Muscle of leg (tissue), 16 donors: ENCODE measurements at places on chromosomes 2 and 18. TPM values are rescaled to one million over a fixed set of nuclear protein-coding genes. Genes with fewer than 3 reads are reported as not detected.

The SPC25 gene
- total RNA-seq = 5.3 TPM

GRCh38 chr2:114699423-114699944, 257.0 kb downstream of the DPP10 start:
- peak; percentile 16 for DNase-seq

- DNase-seq = no peak
Observed at GRCh38 chr2:181662287-181662686, 5.4 kb upstream of the CERKL start.

The TUBA4B gene
- 0.04 TPM for total RNA-seq

The MOCOS gene
- total RNA-seq = 0.13 TPM

GRCh38 chr2:233385489-233386044, 31.3 kb downstream of the DGKD start:
- peak; percentile 56 for DNase-seq

The CD302 gene
- 18.1 TPM for total RNA-seq

DNA sequence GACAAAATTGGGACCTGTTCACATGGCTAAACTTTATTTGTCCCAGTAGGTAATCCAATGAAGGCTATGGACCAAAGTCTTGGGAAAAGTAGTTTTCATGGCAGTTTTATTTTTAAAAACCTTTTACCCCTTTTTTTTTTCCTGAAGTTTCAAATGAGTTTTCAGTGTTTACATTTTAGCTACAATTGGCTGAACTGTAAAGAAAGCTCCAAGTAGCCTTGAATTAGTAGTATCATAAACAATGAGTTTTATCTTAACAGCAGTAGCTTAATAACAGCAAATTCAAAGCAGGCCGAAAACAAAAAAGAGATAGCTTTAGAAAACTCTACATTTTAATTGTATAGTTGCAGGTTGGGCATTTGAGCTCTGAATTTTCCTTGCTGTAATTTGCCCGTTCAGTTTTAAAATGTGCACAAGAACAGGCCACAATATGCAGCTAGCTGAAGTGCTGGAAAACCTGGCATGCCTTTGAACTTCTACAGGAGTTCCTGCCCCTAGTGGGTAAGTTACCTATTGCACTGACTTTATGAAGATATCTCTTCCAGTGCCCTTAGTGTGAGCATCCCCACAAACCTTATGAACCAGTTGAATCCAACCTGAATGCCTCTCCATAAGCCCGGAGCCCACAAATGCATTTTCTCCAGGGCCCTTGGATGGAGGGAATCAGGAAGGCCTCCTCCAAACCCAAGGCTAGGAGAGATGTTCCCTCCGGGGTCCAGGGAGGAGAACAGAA, 106.7 kb downstream of the XRCC5 start:
- DNase-seq = peak; percentile 20

The AGAP1 gene
- total RNA-seq = 19.1 TPM

The ERFE gene
- total RNA-seq = 6.1 TPM

DNA sequence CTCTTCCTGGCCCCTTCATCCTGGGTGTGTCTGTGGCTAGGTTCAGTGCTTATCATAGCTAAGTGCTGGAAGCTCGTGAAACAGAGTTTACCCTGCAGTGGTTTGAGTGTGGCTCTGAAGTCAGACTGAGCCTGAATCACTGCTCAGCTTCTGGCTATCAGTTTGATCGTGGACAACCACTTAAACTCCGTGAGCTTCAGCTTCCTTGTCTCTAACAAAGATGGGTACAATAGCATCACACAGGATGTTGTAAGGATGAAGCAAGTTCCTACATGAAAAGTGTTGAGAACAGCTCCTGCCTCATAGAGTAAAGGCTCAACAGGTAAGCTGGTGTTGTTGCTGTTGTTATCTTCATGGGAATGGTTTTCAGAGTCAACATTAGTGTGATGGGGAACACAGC, 210.3 kb downstream of the CLIP4 start:
- no peak for DNase-seq

The LRRC30 gene
- total RNA-seq = 6.5 TPM

DNA sequence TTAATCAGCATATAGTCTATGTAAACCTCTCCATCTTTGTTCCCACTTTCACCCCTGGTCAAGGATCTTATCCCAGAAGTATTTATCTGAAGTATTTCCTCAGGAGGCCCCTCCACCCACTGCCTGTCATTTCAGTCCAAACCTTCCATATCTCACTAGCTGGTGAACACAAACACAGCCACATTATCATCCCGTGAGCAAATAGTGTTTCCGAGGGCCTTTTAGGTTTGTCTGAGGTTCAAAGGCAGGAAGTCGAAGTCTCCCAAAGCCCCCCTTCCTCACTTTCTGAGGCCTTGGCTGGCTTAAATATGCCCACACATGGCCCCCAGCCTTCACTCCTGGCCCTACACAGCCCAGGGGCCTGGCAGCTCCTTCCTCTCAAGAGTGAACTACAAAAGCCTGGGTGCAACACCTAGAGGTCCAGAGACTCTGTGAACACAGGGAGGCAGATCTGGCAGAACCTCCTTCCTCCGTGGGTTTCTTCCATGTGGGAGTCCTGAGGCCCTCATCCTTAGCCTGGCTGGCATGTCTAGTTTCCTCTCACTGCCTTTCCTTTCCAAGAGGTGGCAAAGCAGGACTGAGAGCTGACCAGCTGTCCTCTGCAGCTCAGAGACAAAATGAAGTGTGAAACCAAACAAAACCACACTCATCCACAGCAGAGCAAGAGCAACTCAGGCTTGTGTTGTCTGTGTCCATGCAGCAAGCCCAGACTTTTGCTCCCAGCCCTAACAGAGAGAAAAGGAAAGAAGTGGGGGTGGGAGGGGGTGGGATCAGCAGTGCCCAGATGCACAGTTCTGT, 264.2 kb downstream of the SS18 start:
- DNase-seq = no peak

DNA sequence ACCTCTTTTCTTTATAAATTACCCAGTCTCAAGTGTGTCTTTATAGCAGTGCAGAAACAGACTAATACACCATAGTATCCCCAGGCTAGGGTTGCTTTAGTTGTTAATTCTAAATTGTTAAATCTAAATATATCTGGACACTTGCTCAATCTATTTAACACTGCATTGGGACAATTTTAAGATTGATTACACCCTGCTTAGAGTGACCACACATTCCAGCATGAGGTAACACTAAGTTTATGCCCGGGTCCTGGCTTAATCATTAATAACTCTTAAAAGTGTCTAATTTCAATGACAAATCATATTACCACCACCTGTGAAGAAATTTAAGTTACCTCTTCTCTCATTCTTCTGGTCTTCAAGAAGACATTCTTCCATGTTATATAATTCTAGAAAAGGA, 131.4 kb downstream of the ZNF385B start:
- no peak for DNase-seq
